Colonic mucosa (tissue), 4 donors: ENCODE measurements at places on chromosomes 1 and 21. TPM values are rescaled to one million over a fixed set of nuclear protein-coding genes. Genes with fewer than 3 reads are reported as not detected.

DNA sequence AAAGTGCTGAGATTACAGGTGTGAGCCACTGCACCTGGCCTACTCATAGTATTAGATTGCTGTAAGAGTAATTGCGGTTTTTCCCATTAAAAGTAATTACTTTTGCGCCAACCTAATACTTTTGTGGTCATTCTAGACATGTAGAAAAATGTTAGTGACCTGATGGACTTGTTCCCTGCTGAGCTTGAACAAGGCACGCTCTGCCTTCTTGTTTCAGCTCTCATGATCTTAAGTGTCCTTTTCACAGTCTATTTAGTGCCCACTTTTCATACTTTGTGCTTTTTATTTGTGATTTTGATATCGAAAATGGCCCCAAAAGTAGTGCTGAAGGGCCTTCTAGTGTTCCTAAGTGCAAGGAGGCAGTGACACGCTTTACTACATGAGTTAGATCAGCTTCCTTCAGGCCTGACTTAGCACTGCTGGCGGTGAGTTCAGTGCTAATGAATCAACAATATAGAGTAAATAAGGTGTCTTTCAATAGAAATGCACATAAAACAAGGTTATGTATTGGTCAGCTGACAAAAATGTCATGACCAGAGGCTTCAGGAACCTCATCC lies 5.6 kb upstream of the RD3 start:
- no peak for DNase-seq

SLX9 gene
- 50.1 TPM for total RNA-seq

GRCh38 chr1:108200687-108201051 lies 526 bp upstream of the SLC25A24 start:
- DNase-seq, result peak; percentile 65

DNA sequence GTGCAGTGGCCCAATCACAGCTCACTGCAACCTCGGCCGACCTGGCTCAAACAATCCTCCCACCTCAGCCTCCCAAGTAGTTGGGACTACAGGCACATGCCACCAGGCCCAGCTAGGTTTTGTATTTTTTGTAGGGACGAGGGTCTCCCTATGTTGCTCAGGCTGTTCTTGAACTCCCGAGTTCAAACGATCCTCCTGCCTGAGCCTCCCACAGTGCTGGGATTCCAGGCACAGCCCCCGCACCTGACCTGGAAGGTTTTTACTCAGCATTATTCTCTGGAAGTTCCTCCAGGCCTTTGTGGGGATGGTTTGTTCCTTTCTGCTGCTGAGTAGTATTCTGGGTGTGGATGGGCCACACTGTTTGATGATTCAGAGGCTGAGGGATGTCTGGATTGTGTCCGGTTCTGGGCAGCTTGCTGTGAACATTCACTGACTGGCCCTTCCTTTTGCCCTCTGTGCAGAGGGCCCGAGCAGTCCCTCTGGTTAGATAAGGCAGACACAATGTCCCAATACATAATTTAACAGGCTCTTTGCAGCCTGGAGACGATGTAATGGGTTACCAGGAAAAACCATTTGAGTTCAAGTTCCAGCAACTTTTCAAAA lies 6.0 kb upstream of the TRAPPC10 start:
- no peak for DNase-seq

GRCh38 chr1:79362470-79362869 lies 355.9 kb upstream of the ADGRL4 start:
- DNase-seq, result no peak

DNA sequence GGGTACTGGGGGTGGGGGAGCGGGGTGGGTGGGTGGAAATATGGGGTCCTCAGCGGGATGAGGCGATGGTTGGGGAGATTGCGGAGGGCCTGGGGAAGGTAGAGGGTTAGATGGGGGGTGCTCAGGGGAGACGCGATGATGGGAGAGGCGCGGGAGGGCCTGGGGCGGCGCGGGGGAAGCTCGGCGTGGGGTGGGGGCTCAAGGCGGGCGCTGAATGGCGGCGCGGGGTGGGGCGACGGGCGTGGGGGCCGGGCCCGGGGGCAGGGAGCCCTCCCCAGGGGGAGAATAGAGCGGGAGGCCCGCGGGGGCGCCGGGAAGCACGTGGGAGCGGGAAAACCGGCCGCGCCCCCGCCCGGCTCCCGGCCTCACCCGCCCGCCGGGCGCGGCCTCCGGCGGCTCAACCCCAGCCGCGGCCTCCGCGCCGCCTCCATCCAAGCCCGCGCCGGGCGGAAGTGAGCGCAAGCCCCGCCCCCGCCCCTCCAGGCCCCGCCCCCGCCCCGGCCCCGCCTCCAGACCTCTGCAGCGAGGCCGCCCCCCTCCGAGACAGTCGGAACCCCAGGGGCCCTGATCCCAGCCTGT lies at the start of gene FAAP20:
Gene FAAP20, minus strand, starts transcription at position 454 of the 579 bp plus-strand sequence. Its CDS starts 23 bp downstream, at position 431.
- DNase-seq, result no peak

DNA sequence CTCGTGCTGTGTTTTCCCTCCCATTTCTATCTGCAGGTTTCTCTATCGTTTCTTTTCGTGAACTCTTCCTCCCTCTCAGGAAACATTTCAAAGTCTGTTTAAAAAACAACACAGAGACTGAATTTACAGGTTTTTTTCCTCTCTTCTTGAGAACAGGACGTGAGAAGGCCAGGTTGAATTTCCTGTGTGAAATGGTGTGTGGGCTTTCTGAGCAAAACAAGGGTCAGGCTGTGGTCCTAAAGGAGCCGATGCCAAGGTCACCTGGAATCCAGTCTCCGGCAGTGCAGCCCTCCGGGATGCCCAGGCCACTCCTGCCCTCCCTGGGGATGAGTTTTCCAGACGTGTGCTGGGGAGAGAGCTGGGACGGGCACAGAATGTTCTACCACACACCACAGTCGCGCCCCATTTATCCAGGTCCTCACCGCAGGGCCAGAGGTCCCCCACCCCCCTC lies 62.7 kb upstream of the RUNX3 start:
- no peak for DNase-seq

SGIP1 gene
- 1.2 TPM for total RNA-seq

GBP6 gene
- not detected for total RNA-seq

APOBEC4 gene
- total RNA-seq, result not detected

- DNase-seq, result no peak
These were observed 138.7 kb downstream of the LRRC40 start for GRCh38 chr1:70066711-70067110.

BTBD8 gene
- 3.1 TPM for total RNA-seq

ZC3H11A gene
- total RNA-seq, result 73.6 TPM

- DNase-seq, result no peak
These were observed 158.5 kb downstream of the KCNJ6 start for GRCh38 chr21:37757606-37758376.

DNA sequence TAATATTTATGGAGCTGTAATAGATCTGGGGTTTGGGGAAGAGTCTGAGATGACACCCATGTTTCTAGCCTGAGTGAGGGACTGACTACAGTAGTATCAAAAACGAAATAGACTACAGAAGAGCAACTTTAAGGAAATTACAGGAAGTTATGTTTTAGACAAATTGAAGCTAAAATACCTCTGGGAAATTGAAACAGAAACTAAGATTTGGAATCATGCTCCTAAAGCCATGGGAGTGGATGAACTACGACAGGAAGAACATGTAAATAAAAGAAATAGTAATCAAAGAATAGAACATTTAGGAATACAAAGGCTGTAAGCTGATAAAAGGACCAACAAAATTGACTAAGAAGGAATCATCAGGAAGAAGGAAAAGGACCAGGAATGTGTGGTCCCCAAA lies 68.9 kb downstream of the KIAA0319L start:
- DNase-seq, result no peak

FCRL4 gene
- total RNA-seq, result not detected

SUSD4 gene
- 0.37 TPM for total RNA-seq

DNA sequence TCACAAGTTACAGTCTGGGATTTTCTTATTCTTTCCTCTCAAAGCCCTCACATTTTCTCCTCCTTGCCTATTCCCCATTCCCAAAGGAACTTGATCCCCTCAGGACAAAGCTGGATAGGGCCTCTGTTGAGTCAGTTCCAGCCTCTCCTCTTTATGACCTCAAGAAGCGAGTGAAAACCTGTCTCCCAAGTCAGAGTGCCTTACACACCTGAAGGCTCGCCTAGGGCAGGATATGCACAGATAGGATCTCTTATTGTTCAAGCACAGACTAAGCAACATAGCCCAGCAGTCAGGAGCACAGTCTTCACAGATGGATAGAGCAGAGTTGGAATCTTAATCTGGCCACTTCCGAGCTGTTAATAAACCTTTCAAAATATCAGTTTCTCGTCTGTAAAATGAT lies 60.8 kb upstream of the PRRC2C start:
- DNase-seq, result no peak

CYP4A11 gene
- total RNA-seq, result not detected

LCE1A gene
- not detected for total RNA-seq

DNA sequence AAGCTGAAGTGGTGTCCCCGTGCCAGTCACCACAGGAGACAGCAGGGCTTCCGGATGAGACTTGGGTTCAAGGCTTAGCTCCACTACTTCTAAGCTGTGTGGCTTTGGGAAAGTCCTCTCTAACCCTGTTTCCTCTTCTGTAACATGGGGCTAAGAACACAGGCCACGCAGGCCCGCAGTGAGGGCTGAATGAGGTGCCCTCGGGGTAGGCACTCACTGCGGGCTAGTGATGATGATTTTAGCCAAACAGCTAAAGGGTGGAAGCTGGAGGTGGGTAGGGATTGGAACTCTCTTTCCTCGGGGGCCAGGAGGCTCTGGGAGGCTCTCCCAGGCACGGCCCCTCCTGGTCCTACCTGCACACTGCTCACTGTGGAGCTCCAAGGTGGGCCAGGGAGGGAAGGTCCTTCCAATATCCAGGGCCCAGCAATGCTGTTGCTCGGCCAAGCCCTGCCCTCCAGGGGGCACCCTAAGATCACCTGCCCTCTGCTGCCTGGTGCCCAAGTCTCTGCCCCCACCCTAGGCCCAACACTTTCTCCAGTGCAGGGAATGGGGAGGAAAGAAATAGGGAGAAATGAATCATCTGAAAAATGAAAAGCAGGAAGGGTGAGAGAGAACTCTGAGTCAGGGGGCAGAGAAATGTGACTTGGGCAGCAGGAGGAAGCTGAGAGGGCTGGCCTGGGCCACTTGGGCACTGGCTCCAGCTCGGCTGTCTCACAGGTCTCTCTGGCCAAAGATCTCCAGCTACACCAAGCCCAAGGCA lies 19.2 kb upstream of the EVA1B start:
- peak; percentile 60 for DNase-seq
